ENCODE measurements at places on chromosomes 5 and 9.

DNA sequence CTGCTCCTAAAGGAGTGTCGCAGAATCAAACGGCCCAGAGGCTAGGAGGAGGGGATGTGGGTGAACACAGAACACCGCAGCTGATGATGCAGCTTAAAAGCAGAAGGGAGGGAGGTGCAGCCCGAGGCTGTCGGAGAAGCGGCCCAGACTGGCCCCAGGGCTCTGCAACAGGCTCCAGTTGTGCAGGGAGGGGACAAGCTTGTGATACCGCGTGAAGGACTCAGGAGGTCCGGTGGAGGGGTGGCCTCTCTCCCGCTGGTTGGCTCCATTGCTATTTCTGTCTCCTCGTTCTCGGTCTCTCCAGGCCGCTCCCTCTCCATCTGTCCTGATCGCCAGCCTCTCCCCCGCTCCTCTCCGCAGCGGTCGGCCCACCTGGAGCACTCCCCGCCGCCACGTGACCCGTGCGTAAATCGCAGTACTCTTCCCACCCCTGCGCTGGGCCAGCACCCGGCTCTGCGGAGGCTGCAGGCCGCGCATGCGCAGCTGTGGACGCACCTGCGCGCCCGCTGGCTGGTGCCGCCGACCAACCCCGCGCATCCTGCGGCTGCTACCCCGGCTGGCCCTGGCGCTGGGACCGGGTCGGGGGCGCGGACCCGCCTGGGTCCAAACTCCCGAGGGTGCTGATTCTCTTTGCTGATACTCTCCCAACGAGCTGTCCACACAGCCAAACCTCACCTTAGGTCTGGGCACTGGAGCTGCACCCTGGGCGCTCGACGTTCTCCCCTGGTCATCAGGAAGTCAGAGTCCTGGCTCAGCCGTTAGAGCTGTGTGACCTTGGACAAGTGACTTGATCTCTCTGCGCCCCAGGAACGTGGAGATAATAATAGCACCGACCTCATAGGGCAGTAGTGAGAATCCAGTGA is 3.7 kb upstream of the STXBP1 start:
- DNase-seq: no peak

GRCh38 chr9:27210588-27210987 is 86.4 kb downstream of the EQTN start:
- no peak for DNase-seq

- DNase-seq: no peak
Measured at GRCh38 chr5:103452666-103453065, 109.9 kb downstream of the NUDT12 start.

GRCh38 chr5:159398936-159399335 is 68.6 kb upstream of the IL12B start:
- no peak for DNase-seq

DNA sequence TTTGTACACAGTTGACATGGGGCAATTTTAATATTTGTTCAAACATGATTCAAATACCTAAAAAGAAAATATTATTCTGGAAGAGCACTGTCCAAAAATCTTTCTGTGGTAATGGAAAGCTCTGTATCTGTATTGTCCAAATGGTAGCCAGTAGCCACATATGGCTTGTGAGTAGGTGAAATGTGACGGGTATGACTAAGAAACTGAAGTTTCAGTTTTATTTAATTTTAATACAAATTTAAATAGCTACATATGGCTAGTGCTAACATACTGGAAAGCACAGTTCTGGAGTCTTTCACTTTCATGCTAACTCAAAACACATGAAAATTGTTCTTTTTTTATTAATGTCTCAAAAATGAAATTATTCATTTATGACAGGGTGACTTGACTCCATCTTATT is 132.6 kb downstream of the PLK2 start:
- no peak for DNase-seq

DNA sequence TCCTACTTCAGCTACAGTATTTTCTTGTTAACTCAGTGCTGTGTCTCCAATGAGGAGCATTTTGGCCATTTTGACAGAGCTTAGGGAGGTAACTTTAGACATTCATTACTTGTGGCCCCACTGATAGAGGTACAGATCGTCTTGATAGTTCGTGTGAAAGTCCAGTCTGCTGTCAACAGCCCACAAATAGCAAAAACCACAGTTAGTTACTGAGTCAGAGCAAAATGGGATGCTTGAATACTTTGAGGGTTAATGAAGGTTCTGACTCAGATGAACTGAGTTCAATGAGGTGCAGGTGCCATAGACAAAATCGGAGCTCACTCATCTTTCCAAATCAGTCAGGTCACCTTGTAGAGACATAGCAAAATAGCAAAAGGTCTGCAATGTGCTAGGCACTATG is 163.1 kb upstream of the TLE4 start:
- DNase-seq: no peak

GRCh38 chr5:68848091-68848490 is 245.7 kb upstream of the SLC30A5 start:
- DNase-seq: no peak

DNA sequence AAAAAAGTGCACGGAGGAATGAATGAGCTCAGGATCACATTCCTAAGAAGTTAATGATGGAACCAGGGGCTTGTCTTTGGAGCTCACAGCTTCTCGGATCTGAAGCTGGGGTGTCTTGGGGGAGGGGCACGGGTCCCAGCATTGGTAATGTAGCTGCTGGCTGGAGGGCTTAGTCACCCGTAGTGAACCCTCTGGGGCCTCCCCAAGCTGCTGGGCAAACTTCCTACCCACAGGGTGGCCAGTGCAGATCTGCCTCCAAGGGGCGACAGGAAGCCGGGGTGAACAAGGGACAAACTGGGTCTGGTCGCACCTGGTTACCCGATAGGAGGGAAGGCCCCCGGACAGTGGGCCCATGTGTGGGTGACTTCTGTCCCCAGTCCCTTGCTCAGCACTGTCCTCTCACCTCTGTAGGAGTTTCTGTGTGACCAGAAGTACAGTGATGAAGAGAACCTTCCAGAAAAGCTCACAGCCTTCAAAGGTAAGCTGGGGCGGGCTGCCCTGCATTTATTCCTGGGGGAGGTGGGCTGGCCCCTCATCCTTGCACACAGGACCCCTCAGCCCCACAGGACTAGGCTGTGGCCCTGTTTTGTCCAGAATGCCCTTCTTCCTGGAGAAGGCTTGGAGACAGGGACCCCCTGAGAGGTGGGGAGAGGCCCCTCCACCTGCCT is 14.1 kb upstream of the NUP214 start:
- no peak for DNase-seq

DNA sequence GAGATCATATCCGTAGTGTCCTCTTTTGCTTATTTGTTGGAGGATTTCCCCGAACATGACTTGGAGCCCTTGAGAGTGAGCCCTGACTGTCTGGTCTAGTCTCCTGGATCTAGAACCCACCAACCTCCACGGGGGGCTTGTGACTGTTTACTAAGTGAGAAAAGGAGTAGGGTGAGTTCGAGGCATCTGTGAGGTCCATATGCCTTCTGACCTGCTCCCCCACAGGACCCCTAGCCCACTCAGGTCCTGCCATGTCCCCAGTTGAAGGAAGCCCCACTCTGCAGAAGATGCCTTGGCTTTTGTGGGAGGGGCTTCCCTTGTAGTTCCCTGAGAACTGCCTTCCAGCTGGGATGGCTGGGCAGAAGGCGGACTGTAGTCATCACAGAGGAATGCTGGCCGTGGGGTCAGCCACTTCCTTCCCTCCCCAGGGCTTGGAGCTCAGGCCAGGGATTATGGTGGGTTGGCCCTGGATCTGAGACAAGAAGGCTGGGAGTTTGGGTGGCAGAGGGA is 7.0 kb upstream of the IRF1 start:
- DNase-seq: no peak

GRCh38 chr5:111929867-111930266 is 172.9 kb upstream of the NREP start:
- DNase-seq: no peak

DNA sequence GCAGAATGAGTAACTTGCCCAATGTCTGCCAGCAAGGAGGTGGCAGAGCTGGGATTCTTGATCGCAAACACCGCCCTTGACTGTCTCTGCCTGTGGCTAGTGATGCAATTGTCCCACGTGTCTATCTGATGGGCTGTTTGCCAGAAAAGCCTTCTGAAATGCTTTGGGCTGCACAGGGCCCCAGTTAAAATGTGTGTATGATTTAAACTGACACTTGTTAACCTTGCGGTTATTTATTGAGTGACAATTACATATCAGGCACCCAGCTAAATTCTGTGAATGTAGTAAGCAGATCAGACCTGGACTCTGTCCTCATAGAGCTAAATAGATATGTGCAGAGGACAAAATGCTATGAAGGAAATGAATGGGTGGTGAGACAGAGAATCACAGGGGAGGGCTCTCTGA is 11.6 kb upstream of the IL12B start:
- no peak for DNase-seq

- DNase-seq: no peak
Measured at GRCh38 chr9:110936719-110937452, 101.4 kb downstream of the LPAR1 start.

DNA sequence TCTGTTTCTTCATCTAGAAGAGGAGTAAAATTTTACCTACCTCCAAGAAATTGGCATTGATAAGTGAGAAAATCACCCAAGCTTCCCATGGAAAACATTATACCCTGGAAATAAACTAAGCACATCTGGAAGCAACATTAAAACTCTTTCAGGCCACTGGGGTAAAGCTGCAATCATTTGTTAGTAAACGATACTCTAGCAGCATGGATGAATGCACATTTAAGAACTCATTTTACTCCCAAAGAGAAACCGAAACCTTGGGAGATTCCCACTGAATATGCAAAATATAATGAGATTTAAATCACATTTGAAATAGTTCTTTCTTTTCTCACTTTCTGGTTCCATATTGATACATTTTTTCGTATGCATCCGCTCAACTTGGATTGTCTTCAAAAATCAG is 467.5 kb downstream of the EFNA5 start:
- no peak for DNase-seq

GRCh38 chr5:135365281-135365680 is 33.8 kb downstream of the MACROH2A1 start:
- DNase-seq: no peak

DNA sequence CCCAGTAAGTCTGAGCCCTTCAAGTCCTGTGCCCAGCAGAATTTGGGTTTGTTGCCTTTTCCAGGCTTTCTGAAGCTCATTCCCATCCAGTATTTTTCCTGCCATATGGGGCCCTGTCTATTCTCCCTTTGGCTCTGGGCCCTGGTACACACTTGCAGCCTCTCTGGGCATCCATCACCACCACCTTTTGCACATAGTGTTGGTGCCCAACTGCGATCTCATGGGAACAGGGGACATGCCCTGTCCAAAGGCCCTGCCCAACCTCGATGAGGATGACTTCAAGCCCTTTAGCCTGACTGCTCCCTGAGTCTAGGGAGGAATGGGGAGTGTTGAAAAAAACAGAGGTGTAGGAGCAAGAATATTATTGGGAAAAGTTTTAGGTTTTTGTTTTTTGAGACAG is 11.5 kb downstream of the RGS3 start:
- DNase-seq: no peak

GRCh38 chr9:134325813-134326723 is at the start of gene RXRA:
Gene RXRA, plus strand, starts transcription at chr9:134326455. Its CDS starts 177 bp downstream, at chr9:134326632.
- DNase-seq: no peak

GRCh38 chr5:164475339-164475977 is 970.0 kb downstream of the MAT2B start:
- no peak for DNase-seq

GRCh38 chr5:67259548-67260215 is 63.1 kb upstream of the CD180 start:
- DNase-seq: no peak

- no peak for DNase-seq
Measured at GRCh38 chr9:33167972-33168461, 881 bp upstream of the B4GALT1 start.

GRCh38 chr5:115180165-115180709 is 10.5 kb upstream of the TRIM36 start:
- DNase-seq: no peak

DNA sequence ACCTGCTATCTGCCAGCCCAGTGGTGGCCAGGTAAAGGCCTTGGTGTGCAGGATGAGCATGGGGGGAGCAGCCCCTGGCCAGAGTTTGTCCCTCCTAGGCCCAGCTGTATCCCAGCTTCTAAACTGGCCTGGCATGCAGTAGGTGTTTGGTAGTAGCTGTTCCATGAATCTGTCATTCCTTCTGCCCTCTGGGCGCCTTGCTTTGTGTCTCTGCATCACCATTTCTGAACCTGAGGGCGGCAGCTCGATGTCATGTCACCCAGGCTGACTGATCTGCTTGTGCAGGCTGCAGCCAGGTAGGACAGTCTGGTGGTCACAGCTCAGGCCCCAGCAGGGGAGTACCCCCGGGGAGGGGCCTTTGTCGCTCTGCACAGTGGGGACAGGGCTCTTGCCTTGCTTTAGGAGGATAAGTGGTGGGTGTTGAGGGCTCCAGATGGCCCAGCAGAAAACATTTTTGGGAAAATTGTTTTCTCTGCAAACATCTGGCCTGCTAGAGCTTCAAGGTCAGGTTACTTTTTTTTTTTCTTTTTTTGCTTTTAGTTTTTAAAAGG is 4.6 kb upstream of the SUSD3 start:
- DNase-seq: no peak

GRCh38 chr5:31427013-31427723 is 104.7 kb downstream of the DROSHA start:
- DNase-seq: no peak

GRCh38 chr9:6711403-6711802 is 46.4 kb upstream of the KDM4C start:
- no peak for DNase-seq

DNA sequence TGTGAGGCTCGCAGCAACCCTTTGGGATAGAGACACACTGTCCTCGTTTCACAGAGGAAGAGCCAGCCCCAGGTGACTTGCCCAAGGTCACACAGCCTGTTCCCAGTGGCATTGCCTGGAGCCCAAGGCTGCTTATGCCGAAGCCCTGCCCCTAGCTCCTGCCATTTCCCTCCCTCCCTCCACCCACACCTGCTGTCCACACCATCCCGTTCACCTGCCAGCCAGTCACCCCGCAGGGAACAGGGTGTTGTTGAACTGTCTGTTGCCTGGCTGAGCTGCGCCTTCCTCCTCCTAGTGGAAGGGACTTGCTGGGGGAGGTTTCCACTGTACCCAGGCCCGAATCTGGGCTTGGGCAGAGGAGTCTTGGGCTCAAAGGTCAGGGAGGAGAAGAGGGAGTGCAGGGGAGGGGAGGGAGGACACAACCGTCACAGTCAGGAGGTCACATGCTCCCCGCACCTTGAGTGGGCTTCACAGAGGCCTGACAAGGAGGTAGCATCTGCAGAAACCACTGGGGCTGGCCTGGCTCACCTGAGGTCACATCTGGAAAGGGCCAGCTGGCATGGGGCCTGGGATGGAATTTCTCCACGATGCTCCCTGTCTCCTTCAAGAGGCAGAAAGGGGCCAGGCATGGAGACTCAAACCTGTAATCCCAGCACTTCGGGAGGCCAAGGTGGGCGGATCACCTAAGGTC is 6.3 kb downstream of the TTC16 start:
- DNase-seq: no peak

DNA sequence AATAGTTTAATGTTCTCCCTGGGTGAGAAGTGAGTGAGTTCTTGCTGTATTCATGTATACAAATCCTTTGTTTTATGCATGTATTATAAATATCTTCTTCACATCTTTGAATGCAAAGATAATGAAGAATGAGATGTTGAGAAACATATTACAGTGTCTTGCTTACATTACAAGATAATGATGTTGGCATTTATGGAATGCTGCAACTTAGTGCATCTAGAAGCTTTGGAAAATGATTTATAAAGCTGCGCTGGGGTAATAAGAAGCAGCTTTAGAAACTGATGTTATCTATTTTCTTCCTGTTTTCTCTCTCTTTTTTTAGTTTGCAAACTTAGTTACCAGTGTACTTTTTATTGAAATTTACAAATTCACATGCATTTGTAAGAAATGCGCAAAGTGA is 673.4 kb downstream of the KCTD16 start:
- no peak for DNase-seq

GRCh38 chr9:129336601-129337331 is 158.7 kb upstream of the IER5L start:
- no peak for DNase-seq
